ENCODE measurements at places on chromosomes 7 and 10.

GRCh38 chr7:33998476-33998875 lies 93.1 kb downstream of the BMPER start:
- DNase-seq, result no peak

GRCh38 chr10:56836659-56837058 lies 475.6 kb upstream of the ZWINT start:
- no peak for DNase-seq

DNA sequence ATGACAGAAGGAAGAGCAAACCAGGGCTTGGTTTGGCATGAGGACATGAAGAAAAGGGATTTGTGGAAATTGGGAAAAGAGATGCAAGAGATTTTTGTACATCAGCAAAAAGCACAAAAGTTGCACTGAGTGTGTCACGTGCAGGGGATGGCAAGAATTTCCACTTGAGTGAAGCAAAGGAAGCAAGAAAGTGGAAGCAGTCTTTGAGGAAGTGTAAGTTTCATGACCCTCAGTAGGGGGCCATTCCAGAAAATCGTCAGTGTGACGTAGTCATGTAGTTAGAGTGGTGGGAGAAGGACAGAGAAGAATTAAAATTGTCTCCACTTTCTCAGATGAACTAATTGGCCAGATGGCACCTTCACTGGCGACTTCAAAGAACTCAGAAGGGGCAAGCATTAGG lies 123.3 kb upstream of the FZD1 start:
- no peak for DNase-seq

GRCh38 chr7:116786791-116787443 lies 75.5 kb upstream of the CAPZA2 start:
- no peak for DNase-seq

DNA sequence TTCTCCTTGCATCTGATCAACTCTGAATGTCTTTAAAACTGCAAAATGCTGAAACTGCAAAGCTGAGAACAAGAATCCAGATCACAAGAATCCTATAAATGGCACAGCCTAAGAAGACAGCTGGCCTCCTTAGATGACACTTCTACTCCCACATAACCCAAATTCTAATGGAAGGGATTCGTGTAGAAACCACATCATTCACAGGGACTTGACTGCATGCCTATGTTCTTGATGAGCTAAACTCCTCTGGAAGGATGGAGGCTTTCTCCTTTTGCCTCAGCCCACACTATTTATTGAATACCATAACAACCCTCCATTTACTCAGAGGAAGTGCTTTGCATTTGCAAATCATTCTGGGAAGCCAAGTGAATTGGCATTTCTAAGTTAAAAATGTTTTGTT lies 252.5 kb upstream of the VWC2 start:
- no peak for DNase-seq

DNA sequence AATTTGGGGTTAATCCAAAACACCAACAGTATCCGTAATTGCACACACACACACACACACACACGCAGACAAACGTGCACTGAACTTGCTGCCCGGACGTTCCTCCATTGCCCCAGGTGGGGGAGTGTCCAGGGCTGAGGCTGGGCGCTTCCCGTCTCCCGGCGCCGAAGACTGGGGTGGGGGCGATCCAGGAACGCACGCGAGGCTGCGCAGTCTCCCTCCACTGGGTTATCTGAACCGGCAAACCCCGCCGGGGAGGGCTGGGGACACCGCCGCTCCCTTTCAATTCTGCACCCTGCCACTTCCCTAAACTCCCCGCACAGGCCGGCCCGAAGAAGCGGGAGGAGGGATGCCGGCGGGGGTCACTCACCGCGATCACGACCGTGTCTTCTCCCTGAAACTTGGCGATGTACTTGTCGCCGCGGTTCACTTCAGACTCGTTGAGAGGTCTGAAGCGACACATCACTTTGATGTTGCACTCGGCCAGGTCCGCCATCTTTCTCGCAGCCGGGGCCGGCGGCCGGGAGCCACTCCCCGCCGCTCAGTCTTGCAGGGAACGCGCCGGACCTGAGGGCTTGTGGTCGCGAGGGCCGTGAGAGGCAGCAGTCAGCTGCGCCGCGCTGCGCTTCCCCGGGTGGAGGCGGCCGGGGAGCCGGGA lies 618 bp downstream of the KIF5B start:
- DNase-seq, result peak; percentile 40

- DNase-seq, result no peak
Measured at GRCh38 chr7:22733761-22734160, 6.8 kb downstream of the IL6 start.

GRCh38 chr10:122476333-122476695 lies 15.0 kb downstream of the HTRA1 start:
- peak; percentile 31 for DNase-seq

GRCh38 chr7:20776214-20776911 lies 10.3 kb downstream of the SP8 start:
- DNase-seq, result no peak

DNA sequence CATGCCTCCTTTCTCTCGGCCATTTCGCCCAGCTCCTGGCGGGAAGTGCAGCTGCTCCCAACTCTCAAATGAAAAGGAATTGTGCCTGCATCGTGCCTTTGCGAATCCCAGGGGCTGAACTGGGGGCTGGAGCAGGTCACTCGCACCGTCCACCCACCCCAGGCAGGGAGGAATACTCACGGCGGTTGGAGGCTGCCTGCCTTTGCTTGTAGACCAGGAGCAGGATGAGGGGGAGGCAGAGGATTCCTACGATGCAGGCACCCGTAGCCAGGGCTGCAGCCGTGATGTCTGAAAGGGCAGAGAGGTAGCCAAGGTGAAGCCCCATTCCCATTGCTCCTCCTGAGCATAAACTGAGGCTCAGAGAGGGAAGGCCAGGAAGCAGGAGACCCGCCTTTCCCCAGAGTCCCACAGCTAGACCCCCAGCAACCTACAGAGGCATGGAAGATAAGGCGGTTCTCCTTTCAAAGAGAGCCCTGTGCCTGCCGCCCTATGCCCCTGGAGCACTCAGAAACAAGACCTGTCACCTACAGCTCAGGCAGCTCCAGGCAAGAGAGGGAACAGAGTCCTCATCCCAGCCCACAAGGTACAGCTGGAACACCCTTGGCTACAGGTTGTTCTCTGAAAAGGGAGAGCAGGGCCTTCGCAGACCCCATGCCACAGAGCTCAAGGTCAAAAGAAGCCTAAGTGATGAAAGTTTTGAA lies 18.0 kb downstream of the VSIR start:
- no peak for DNase-seq

GRCh38 chr10:104437226-104437625 lies 83.6 kb downstream of the CFAP58 start:
- DNase-seq, result no peak

DNA sequence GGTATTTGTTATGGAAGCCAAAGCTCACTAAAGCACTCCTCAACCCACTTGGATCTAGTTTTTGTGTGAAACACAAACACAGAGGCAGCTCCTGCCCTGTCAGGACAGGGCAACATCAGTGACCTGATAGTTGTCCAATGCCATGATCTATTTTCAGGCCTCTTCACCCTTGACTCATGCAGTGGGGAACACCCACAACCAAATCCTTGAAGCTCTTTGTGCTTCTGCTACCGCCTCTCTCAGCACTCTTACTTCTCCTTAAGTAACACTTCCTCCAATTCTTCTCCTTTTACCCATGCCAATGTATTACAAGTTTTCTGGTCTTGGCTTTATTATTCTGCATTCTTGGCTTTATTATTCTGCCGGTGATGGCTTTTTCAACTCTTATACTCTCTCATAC lies 425.3 kb downstream of the INHBA start:
- DNase-seq, result no peak

GRCh38 chr7:56537952-56538351 lies 421.7 kb upstream of the NUPR2 start:
- DNase-seq, result peak; percentile 2

GRCh38 chr7:80950550-80950967 lies 31.7 kb upstream of the SEMA3C start:
- no peak for DNase-seq

DNA sequence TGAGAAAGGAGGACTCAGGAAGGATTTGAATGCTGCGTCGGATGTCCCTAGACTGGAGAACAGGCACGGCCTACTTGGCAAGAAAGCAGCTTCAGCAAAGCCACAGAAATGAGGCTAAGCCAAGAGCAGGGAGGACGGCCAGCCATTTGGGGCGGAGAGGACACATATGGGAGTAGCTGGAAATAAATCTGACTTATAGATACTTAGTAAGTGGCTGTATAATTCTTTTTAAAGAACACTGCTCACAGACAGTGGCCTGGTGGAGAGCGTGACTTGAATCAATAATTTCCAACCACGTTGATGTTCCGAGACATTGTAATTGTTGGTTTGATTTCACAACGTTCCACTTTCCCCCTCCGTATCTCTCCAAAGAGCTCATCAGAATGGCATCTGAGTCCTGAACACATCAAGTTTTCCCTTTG lies 67.7 kb upstream of the JCAD start:
- no peak for DNase-seq

- no peak for DNase-seq
Measured at GRCh38 chr10:114024876-114025610, 18.6 kb upstream of the ADRB1 start.

- peak; percentile 43 for DNase-seq
Measured at GRCh38 chr10:128011059-128011979, 104.4 kb downstream of the PTPRE start.

DNA sequence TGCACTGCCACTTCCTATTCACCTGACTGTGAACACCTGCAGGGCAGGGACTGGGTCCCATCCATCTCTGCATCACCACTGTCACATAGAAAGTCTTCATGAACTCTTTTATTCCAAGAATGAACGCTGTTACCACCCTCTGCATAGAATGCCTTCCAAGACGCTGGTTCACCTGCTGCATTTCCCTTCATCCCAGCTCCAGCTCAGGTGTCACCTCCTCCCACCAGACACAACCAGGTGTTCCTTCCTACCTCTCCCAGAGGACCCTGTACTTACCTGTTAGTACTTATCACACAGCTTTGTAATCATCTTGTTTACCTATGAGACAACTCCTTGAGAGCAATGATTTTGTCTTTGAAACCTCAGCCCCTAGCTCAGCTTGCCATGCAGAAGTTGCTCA lies 31.1 kb downstream of the SORBS1 start:
- no peak for DNase-seq

GRCh38 chr7:137895301-137896221 lies 48.8 kb upstream of the DGKI start:
- no peak for DNase-seq

- DNase-seq, result no peak
Measured at GRCh38 chr7:55533729-55534080, 38.6 kb downstream of the VOPP1 start.

DNA sequence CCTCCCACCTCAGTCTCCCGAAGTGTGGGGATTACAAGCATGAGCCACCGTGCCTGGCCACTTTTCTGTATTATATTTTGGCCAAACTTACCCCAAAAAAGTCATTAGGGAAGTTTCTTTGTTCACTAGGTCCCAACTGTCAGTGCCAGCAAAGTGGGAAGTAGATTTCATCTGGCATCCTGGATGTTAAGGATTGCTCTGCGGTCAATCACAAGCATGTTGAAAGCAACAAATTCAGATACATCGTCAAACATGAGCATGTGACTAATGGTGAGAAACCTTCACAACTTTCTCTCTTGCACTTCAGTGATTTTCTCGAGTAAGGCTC lies 14.3 kb upstream of the LRRC17 start:
- DNase-seq, result no peak

GRCh38 chr10:30493609-30494530 lies 59.9 kb downstream of the MAP3K8 start:
- DNase-seq, result no peak

DNA sequence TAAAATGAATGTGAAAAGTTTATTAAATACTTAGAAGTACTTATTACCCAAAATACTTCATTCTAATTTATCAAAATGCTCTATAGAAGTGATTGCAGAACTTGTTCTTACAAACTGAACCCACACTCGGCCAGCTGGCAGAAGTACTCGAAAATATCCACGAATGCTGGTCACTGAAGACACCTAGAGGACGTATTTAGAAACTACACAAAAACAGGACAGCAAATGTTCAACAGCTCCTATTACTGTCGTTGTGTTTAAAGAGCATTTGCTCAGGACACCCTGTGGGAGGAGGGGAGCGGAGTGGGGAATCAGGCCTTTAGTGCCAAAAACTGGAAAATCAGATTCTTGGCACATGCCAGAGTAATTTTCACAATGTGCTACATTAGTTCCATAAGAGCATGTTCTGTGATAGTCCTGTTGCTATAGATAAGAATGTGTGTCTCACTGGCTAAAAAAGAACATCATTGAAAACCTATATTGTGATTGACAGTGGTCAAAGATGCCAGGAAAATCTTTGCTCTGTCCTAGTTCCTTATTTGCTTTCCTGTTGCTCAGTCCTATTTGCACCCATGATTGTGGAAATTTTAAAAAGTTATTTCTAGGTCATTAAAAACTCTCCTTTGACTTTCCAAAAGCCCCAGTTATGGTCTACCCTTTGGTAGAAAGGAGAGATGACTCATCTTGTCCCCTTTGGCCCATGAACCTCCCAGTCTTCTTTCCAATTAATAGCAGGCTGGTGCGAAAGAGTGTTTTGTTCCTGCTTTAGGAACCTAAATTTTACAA lies 49.0 kb upstream of the NRBF2 start:
- peak; percentile 61 for DNase-seq

- DNase-seq, result no peak
Measured at GRCh38 chr7:51639661-51640334, 323.2 kb upstream of the COBL start.

- no peak for DNase-seq
Measured at GRCh38 chr10:24844742-24845141, 107.7 kb downstream of the PRTFDC1 start.

DNA sequence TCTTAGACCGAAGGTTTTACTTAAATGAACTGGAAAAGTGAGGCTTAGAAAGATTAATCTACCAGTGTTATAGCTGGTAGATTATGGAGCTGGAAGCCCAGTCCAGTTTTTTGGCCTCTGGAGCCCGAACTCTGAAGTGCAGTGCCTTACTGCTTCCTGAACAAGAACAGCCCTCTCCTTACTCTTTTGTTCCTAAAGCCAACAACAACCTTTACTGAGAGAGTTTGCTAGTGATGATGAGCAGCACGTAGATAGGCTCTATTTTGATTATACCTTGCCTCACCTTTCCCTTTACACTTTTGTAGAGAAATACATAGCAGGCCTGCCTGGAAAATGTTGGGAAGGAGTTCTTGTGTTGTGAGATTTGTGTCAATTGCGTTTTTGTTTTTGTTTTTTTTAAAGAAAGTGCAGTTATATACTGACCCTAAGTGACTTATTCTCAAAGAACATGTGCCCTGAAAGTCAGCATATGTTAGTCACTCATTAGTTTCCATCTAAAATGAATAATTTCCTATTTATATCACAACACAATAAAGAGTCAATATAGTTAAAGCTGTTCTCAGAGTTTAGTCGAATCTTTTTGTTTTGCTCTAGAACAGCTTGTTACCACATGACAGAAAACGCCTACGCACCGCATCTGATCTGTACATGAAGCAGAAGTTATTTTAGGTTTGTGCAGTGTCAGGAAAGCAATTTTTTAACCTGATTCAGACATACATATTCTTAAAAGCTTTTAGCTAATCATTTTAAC lies 33.0 kb downstream of the PLEKHA1 start:
- DNase-seq, result no peak

- no peak for DNase-seq
Measured at GRCh38 chr7:81810476-81811155, 40.8 kb upstream of the HGF start.

DNA sequence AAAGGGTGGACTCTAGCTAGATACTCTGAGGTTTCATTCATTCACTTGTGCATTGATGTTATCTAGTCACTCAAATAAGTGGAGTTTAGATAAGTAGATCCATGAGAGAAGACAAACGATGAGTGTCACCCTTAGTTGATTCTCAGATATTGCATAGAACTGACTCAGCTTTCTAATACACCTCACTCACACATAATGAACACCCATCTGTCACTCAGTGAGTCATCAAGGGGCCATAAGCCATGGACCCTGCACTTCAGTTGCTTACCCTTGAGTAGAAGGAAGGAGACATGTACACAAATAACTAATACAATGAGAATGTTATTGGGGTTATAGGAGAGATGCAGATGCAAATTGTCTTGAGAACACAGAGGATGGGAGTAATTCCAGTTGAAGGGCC lies 163.8 kb downstream of the SORCS3 start:
- no peak for DNase-seq
